ENCODE measurements at places on chromosomes 12 and 14.

DNA sequence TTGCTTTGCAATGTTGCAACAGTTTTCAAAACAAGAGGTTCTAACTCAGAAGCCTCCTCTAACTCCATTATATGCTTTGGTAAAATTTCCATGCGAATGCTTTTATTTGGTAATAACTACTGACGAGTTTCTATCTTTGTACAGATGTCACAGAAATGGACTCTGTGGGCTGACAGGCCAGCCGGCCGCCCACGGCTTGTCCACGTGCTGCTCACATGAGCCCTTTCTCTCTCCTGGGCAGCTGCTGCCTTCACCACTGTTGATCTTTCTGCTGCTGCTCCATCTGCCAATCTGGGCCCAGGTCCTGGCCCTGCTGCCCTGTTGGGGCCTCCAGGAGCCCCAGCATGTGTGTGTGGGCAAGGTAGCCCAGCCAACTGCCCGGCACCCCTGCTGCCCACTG is 168.2 kb upstream of the TMEM132C start:
- no peak for DNase-seq

DNA sequence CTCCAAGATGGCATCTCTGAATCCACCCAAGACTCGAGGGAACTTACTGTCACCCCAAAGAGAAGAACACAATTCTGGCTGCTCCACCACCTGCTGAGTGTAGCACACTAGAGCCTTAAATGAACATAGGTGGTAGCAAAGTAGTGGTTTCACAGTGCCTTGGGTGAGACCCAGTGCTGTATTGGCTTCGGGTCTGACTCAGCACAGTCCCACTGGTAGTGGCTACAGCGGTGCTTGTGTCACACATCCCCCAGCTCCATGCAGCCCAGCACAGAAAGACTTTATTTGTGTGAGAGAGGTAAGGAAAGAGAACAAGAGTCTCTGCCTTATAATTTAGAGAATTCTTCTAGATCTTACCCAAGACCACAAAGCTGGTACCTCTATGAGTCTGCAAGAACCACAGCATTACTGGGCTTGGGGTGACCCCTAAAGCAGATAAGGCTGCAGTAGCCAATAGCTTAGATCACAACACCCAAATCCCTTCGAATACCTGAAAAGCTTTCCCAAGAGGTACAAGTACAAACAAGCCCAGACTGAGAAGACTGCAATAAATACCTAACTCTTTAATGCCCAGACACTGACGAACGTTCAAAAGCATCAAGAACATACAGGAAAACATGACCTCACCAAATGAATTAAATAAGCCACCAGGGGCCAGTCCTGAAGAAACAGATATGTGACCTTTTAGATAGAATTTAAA is 83.3 kb upstream of the SLC38A4 start:
- no peak for DNase-seq

GRCh38 chr14:20866963-20867362 is 24.2 kb upstream of the RNASE3 start:
- no peak for DNase-seq

GRCh38 chr14:66998013-66998412 is 191.2 kb upstream of the GARIN2 start:
- DNase-seq: no peak

- peak; percentile 72 for DNase-seq
These were observed 56.4 kb downstream of the ZFP36L1 start for GRCh38 chr14:68736471-68736871.

- DNase-seq: no peak
These were observed 189.2 kb upstream of the DIO3 start for GRCh38 chr14:101371799-101372793.

GRCh38 chr14:95270203-95270602 is 49.5 kb downstream of the CLMN start:
- DNase-seq: no peak
